ENCODE measurements at places on chromosomes 5 and 9.

- DNase-seq, result no peak
Observed at GRCh38 chr9:108677776-108678175, 178.0 kb downstream of the ACTL7B start.

GRCh38 chr5:40428126-40428525, 251.6 kb upstream of the PTGER4 start:
- DNase-seq, result no peak

DNA sequence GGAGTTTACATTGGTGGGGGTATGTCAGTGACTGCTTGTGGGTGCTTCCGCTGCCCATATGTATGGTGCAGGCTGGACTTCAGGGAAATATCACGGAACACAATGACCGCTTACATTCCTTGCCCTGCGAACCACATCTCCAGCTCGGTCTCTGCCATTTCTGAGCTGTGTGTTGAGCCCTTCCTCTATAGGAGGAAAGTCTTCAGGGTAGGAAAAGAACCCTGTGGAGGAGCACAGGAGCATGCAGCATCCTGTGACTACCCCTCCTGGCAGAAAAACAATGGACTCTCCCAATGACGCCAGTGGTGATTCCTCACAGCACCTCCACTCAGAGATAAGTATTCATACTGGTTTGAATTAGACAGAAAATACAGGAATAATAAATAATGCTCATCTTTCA, 276.8 kb upstream of the MAP3K1 start:
- no peak for DNase-seq

- DNase-seq, result no peak
Observed at GRCh38 chr5:127988146-127988760, 95.3 kb upstream of the SLC12A2 start.

DNA sequence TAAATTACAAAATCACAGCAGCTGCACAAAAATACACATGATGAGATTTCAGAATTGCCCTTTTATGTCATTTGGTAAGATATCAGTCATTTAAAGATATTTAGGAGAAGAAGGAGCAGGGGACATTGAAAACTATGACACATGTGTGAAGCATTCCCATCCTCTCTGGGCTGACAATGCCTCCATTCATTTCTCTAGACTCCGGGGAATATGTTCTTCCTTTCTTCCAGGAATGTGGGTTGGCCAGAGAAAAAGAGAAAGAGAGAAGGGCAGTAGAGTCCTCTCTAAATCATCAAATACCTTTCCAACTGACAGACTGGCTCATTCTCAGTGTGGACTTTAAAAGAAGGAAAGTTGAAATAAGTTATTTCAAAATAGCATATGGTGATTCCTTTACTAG, 205.6 kb upstream of the ADAMTSL1 start:
- DNase-seq, result no peak

GRCh38 chr5:42360056-42360455, 63.2 kb upstream of the GHR start:
- no peak for DNase-seq

GRCh38 chr5:10518347-10518746, 45.5 kb upstream of the ANKRD33B start:
- no peak for DNase-seq

DNA sequence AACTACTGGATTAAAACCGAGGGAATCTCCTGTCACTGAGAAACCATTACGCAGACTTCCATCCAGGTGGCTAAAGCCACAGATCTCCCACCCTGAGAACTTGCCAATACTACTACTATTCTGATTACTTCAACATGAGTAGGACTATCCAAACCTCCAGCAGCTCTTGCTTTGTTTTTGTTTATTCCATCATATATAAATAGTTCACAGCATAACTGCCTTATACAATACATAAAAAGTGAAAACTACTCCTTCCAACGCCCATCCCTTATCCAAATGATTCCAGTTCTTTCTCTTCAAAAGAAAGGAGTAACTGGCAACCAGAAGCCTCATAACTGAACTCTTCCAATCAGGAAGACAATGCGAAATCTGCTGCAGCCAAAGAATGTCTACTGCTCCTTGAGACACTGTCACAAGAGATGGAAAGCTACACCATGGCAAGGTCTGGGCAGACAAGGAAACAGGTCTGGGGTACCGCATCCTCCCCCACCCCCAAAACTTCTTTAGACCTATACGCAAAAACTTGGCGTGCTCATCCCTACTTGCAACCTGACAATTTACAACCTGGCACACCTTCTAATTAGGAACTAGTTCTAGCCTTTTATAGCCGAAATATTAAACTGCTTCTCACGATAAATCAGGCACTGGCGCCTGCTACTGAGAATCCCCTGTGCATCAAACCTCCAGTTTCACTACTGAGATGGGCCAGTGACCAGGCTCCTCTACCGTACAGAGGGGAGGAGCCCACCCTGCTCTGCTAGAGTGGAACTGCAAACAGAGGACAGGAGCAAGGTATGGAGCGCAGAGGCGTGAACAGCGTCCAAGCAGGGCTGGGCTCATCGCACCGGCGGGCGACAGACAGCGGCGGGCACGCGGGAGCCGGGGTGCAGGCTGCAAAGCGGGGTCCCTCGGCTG, 986 bp downstream of the PLPP1 start:
- no peak for DNase-seq

DNA sequence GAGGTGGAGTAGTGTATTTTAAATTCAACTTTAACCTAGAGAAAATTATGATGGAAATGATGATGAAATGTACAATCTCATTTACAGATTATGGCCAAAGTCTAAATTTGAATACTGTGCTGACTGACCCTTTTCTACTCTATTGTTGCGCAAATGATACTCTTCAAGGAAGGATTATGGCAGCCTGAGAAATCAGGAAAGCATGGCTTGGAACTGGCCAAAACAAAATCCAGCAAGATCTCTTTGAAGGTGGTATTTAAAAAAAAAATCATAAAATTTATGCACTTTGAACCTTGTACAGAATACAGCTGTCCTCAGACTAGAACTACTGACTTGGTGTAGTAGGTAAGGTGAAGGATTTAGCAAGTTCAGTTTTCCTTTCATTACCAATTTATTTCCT, 105.3 kb downstream of the NDUFAF2 start:
- no peak for DNase-seq

GRCh38 chr5:16883176-16883575, 52.9 kb downstream of the MYO10 start:
- no peak for DNase-seq

DNA sequence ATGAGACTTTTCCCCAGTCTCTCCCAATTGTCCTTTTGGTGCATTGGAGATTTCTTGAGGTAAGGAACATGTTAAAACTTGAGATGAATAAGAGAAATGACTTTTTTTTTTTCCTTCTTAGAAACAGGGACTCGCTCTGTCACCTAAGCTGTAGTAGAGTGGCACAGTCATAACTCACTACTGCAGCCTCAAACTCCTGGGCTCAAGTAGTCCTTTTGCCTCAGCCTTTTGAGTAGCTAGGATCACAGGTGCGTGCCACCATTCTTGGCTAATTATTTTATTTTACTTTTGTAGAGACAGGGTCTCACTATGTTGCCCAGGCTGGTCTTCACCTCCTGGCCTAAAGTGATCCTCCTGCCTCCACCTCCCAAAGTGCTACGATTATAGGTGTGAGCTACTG, 25.9 kb downstream of the CDC42SE2 start:
- DNase-seq, result no peak

DNA sequence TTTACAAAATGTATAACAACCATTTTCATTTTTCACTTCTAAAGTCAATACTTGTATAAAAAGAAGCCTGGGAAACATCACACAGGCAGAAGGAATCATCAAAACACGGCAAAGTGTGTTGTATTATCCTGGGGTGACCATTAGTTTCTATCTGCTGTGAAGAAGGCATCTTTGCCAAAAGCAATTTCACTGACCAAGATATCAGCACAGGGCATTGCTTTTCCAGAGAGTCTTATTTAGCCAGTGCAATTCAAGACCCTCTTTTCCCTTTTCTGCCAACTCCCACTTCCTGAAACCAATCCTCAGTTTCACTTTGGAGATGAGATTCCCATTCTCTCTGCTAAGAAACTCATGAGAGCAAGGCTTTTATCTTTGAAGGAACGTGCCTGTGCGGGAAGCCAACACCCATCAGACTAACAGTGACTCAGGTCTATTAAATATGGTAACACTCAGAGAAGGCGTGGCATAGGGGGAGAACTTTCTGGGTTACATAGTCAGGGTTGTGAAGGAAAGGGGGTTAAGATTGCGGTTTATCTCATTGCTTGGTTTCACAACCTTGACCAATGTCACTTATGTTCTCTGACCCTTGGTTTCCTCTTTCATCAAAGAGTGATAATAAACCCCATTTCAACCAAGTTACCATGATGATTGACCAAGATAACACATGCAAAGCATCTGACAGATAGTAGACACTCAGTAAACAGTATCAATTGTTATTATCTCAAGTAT, 666.9 kb upstream of the KLF4 start:
- DNase-seq, result no peak

DNA sequence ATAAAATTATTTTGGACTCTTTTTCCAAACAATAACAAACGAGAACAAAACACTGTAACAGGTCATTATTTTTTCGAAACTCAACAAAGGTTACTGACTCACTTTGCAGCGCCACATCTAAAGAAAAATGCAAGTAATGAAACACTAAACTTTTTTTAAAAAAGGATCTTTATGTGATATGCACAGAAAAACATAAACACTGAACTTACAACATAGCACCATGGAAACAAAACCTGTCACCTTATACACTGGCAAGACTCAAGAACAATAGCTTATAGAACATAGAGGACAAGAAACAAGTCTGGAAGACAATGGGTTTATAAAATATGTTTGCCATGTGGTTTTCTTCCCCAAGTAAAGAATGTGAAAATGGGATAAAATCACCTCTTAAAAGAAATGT, 85.2 kb downstream of the AUH start:
- DNase-seq, result no peak

- no peak for DNase-seq
Observed at GRCh38 chr9:36597412-36598178, 24.9 kb downstream of the MELK start.

GRCh38 chr5:138632900-138633489, 57.8 kb upstream of the HSPA9 start:
- DNase-seq, result no peak

DNA sequence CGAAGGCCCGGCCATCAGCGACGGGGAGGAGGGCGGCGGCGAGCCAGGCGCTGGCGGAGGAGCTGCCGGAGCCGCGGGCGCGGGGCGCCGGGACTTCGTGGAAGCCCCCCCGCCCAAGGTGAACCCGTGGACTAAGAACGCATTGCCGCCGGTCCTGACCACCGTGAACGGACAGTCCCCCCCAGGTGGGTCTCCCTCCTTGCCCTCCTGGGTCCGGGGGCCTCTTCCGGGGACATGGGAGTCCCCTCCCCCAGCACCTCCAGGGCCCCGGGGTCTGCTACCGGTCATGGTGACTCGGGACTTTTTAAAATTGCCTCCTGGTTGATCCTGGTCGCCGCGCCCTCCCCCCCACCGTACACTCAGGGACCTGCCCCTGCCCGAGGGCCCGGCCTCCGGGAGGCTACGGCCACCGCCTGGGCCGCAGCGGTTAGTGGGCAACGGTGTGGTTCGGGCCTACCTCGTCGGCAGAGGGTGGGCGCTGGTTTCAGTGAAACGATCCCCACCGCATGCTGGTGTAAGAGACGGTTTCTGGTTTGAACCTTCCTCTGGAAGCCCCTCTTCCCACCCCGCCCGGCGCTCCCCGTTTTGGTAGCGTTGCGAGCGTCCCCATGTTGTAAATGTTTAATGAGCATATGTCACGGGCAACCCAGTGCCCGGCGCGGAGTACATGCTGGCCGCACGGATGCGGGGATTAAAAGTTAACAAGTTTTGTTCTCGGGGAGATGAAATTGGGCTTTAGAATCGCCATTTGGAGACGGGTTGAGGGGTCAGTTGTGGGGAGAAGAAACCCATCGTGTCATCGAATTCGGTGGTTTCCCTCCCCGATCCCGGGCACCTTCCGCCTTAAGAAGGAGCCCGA, 1.1 kb downstream of the LARP1 start:
- no peak for DNase-seq

DNA sequence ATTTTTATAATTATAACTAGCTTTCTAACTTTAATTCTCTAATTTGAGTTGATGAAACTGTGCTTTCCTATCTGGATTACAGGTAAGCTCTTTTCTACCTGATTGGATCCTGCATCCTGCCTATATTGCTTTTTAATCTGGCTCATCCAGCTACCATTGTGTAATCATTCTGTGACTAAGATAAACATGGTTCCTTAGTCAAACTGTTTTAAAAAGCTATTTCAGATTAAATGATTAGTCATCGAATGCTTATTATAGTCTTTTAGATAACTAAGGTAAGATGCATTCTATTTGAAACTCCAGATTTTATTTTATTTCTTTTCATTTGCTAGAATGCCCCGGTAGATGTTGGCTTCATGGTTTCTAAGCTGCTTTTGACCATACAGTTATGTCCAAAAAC, 50.7 kb downstream of the ICE1 start:
- no peak for DNase-seq

DNA sequence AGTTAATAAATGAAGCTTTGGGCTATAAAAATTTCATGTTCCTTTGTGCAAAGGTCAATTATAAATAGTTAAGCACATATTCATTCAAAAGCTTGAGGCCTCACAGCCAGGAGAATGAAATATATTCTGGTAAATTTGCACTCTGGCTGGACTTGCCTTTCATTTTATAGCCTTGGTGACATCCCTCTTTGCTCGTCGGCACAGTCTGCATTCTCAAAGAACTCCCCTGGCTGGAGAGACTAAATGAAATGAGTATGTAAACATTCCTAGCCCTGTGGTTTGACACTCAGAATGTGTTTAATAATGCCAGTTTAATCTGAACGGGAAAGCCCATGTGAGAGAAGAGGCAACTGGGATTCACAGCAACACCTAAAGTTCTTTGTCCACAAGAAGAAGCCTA, 285.6 kb downstream of the BRINP1 start:
- DNase-seq, result no peak

GRCh38 chr9:15349892-15350761, 43.1 kb upstream of the TTC39B start:
- DNase-seq, result no peak

DNA sequence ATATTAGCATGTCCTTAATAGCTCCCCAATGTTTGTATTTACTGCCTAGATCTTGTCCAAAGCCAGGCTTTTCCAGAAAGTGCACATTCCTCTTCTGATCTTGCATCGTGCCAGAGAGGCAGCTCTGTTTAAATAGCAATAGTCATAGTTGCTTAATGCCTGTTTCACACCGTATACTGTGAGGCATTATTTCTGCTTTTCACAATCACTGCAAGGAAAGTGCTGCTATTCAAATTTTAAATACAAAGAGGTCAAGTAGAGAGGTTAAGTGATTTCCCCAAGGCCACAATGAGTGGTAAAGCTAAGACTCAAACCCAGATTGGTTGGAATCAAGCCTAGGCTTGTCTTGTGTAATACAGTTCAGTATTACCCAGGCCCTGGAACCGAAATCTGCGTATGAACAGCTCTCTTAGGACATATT, 153.6 kb downstream of the SNX18 start:
- DNase-seq, result no peak

DNA sequence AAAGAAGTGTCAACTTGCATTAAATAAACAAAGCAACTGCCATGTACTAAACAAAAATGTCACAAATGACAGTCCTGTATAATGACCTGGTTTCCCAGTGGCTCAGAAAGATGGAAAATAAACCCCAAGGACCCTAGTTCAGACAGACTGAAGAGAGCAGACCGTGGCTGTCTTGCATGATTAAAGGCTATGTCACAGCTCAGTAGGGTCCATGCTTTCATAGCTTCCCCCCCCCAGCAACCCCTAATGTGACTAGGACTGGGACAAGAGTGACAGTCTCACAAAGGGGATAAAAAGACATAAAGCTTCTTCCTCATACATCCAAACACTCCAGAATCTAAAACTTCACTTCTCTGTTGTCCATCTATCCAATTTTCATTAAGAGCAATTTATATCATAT, 113.6 kb downstream of the NR6A1 start:
- no peak for DNase-seq

GRCh38 chr5:138568061-138568824, 7.0 kb downstream of the HSPA9 start:
- no peak for DNase-seq

GRCh38 chr5:115500225-115500624, 44.4 kb downstream of the FEM1C start:
- no peak for DNase-seq

All from stimulated activated CD8-positive, alpha-beta memory T cell treated with anti-CD3 and anti-CD28 coated beads, Interleukin-4, amount 100 ng/mL, for 1 hour (primary cell).